ENCODE measurements at places on chromosomes 3 and 15. TPM values are rescaled to one million over a fixed set of nuclear protein-coding genes. Genes with fewer than 3 reads are reported as not detected.

MAP1A gene
- total RNA-seq: 1.1 TPM

ZNF774 gene
- 3.6 TPM for total RNA-seq

GRCh38 chr15:81113861-81114291, 20.2 kb upstream of the CFAP161 start:
- no peak overlapping the region for H3K4me3 ChIP-seq
- no peak for DNase-seq
- H3K27me3 ChIP-seq: peaks cover 15% of the 10 kb centered on the region

DNA sequence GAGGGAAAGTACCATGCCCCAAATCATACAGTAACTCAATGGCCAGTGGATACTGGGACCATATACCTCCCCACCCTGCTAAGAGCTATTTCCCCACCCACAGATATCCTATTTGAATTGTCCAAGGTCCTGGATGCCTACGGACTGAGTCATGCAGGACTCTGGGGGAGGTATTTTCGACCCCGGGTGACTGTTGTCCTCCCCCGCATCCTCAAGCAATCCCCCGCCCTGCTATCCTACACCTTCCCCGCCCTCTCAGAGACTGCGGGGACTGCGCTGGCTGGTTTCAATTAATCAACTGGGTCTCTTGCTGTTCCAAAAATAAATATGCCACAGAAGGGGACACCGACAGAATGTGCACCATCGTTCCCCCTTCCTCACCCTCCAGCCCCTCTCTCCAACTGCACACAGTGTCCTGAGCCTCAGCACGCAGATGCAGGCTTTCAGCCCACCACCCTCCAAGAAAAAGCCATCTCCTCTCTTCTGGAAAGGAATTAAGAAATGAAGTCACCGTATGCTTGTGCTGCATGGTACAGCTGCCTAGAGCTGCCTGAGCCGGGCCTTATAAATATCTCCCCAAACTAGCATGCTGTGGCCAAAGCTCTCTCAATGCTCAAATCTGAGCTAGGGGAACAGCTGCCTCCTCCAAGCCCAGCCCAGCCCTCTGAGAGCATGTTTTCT, 8.1 kb downstream of the CAV3 start:
- H3K27me3 ChIP-seq: no peaks in the 10 kb centered on the region
- no peak overlapping the region for H3K27ac ChIP-seq
- H3K4me3 ChIP-seq: peak overlapping the region; percentile 8
- H3K4me1 ChIP-seq: peaks cover 4% of the 10 kb centered on the region
- H3K36me3 ChIP-seq: no peaks in the 10 kb centered on the region
- DNase-seq: peak; percentile 92

DNA sequence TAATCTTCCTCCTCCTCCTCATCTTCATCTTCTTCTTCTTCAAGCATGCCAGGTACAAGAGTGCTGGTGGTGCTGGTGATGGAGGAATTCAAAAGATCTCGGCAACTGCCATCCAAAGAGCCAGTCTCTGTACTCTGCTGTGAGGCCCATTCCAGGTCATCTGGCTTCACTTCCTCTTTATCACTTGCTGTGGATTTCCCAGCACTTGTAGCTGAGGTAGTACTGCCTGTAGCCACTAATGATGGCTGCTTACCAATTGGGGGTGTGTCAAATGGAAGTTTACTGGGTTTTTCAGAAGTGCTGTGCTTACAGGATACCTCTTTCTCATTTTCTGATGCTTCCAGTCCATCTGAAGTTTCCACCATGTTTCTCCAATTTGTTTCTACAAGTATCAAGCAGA, 28.8 kb upstream of the SHC4 start:
- DNase-seq: no peak
- no peaks in the 10 kb centered on the region for H3K27me3 ChIP-seq
- H3K4me3 ChIP-seq: no peak overlapping the region
- H3K36me3 ChIP-seq: peaks cover 75% of the 10 kb centered on the region
- no peak overlapping the region for H3K27ac ChIP-seq
- no peaks in the 10 kb centered on the region for H3K4me1 ChIP-seq

- no peaks in the 10 kb centered on the region for H3K4me1 ChIP-seq
- no peak for DNase-seq
- no peaks in the 10 kb centered on the region for H3K27me3 ChIP-seq
- H3K4me3 ChIP-seq: no peak overlapping the region
- H3K36me3 ChIP-seq: no peaks in the 10 kb centered on the region
These were observed 275.4 kb downstream of the NEK10 start for GRCh38 chr3:27093771-27094170.
